Stimulated activated CD8-positive, alpha-beta memory T cell treated with anti-CD3 and anti-CD28 coated beads, Interleukin-2, amount 100 ng/mL, for 48 hours (primary cell): ENCODE measurements at places on chromosomes 6 and 20.
A peak's percentile ranks its signal among the peaks of the same experiment; 100 is the strongest.

GRCh38 chr20:23565503-23566045 is 2.7 kb downstream of the CST9L start:
- no peak for DNase-seq

GRCh38 chr6:131765081-131765803 is 42.6 kb upstream of the ENPP1 start:
- no peak for DNase-seq

GRCh38 chr20:51318058-51318949 is 224.2 kb downstream of the NFATC2 start:
- peak; percentile 54 for DNase-seq

DNA sequence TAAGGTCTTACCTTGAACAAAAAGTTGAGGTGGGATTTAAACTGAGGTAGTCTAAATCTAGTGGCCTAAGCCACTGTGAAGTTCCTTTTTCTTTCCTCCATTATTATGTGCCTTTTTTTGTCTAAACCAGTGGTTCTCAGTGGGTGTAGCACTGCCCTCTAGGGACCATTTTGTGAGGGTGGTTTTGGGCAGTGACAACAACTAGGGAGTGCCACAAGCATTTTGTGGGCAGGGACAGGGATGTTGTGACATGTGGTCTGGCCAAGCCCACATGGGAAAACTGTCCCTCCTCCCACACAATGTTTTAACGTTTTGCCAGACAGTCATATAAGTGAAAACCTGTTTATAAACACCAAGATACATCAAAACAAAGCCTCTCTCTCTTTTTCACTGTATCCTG is 899.4 kb upstream of the FLRT3 start:
- DNase-seq: no peak

DNA sequence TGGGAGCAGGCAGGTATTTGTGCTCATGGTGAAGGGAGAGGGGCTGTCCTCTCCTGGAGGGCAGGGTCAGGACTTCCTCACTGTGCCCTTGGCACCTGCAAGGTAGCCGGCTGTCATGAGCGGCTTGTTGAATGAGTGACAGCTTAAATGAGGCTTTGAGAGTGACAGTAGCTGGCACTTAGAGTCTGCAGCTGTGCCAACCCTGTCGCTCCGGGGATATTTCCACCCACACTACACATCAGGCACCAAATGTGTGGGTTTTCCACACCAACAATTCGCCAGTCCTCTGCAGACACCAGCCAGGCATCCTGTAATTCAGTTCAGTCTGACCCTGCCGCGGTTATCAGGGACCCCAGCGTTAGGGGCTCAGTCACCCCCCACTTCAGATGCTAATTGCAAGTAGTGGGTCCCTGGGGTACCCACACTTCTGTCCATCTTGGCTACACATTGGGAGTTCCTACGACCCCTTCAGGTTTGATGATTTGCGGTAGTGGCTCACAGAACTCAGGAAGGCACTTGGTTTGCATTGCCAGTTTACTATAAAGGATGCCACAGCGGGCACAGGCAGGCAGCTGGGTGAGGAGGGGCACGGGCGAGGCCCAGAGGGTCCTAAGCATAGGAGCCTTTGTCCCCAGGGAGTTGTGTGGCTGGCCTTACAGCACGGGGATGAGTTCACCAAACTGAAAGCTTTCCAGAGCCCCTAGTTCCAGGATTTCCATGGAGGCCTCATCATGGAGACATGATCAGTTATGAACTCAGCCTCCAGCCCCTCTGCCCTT is 9.1 kb downstream of the MTG2 start:
- no peak for DNase-seq

DNA sequence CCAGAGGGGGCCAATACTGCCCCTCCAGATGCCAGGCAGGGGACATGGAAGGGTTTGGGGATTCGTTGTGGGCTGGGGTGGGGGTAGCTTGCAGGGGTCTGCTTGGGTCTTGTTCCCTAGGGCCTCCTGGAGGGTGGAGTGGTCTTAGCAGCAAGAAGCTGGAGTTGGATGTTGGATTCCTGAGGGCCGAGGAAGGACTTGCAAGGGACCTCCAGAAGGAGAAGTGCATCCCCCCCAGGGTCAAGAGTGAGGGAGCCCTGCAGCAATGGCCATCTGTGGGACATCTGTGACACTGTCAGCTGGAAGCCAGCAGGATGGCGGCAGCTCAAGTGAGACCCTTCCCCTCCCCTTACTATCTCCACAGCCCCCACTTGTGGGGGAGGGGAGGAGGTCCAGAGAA is 25.4 kb upstream of the CCN5 start:
- no peak for DNase-seq

- DNase-seq: no peak
These were observed 32.9 kb upstream of the LGSN start for GRCh38 chr6:63352544-63353285.

GRCh38 chr6:98833307-98834059 is 891 bp upstream of the POU3F2 start:
- no peak for DNase-seq

GRCh38 chr6:82172594-82172993 is 75.0 kb downstream of the IBTK start:
- no peak for DNase-seq

DNA sequence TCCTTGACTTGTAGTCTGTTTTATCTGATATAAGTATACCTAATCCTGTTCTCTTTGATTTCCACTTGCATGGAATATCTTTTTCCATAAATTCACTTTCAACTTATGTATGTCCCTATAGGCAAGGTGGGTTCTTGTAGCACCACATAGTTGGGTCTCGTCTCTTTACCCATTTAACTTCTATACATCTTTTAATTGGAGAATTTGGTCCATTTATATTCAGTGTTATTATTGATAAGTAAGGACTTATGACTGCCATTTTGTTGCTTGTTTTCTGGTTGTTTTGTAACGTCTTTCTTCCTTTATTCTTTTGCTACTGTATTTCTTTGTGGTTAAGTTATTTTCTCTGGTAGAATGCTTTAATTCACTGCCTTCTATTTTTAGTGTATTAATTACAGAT is 14.5 kb upstream of the ZNF311 start:
- no peak for DNase-seq

GRCh38 chr6:10331334-10331968 is 83.4 kb downstream of the TFAP2A start:
- no peak for DNase-seq

DNA sequence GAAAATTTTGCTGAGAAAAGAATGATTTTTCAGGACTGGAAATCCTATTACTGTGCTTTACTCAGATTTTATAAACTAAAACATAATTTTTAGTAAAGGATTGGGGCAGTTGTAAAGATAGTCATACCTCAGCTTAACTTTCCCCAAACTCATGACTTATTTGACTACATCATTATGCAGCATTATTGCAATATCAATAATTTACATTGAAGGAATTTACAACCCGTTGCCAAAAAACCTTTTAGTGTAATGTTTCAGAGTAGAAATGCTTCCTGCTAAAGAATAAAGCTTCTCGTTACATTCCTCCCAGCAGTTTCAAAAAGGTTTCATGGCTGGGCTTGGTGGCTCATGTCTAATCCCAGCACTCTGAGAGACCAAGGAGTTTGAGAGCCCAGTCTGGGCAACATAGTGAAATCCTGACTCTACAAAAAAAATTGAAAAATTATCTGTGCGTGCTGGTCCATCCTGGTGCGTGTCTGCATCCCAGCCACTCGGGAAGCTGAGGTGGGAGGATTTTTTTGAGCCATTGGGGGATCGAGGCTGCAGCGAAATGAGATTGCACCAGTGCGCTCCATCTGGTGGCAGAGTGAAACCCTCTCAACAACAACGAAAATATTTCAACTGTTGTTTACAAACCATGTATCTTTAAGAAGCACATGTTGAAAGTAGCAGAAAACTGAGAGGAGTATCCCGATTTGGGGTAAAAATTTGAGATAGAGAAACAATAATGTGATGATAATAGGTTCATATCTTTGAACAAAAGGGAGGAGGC is 4.4 kb downstream of the AMD1 start:
- DNase-seq: no peak

GRCh38 chr6:134741200-134741536 is 208.7 kb downstream of the ALDH8A1 start:
- DNase-seq: no peak

DNA sequence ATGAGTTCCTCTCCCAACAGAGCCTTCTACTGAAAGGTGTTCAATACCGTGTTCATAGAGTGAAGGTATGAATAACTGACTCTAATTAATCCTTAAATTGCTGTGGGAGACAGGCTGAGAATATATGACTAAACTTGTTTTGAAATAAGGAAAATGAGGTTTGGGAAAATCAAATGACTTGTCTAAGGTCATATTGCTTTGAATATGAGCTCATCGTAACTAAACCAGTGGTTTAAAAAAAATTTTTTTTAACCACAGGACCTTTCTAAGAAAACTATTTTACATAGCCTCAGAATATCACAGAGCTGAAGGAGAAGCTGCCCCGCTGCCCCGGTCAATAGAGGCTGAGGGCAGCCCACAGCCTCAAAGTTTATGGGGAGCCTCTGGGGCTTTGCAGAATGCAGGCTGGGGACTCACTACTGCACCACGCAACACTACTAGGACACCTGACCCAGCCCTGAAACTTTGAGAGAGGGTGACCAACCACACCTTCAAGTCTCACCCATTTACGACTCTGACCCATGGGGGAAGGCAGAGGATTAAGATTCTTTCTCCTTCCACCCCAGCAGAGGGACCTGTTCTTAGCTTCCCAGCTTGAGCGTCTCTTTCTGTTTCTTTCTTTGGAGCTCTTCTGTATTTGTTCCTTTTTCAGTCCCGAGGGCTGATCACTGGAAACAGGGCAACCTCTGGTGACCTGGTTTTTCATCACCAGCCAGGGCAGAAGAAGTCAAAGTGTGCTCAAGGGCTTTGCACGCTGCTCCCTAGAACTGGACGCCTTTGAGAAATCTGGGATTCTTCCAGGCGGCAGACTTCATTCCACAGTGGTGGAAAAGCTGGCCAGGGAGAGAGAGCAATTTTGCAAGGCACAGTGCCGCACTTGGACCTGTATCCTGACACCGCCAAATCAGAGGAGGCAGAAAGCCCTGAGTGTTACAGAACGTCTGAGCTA is 220.2 kb downstream of the ATXN1 start:
- DNase-seq: no peak

DNA sequence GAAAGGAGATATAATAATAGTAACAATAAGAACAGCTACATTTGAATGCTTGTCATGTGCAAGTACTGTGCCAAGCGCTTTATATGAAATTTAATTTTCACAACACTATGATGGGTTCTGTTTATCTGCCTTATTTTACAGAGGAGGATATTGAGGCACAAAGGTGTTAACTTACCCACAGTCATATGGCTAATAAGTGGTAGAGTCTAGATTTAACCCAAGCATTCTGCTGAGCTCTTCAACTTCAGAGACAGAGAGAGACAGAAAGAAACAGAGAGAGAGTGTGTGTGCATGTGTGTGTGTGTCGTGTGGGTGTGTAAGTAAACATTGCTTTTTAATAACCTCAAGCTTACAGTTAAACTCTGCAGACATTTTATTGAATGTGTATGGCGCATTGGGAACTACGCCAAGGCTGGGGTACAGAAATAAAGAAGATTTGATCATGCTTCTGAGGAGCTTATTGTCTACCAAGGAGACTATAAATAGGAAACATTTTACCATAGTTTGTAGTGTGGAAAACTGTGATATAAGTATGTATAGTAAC is 12.9 kb downstream of the TBPL1 start:
- no peak for DNase-seq

DNA sequence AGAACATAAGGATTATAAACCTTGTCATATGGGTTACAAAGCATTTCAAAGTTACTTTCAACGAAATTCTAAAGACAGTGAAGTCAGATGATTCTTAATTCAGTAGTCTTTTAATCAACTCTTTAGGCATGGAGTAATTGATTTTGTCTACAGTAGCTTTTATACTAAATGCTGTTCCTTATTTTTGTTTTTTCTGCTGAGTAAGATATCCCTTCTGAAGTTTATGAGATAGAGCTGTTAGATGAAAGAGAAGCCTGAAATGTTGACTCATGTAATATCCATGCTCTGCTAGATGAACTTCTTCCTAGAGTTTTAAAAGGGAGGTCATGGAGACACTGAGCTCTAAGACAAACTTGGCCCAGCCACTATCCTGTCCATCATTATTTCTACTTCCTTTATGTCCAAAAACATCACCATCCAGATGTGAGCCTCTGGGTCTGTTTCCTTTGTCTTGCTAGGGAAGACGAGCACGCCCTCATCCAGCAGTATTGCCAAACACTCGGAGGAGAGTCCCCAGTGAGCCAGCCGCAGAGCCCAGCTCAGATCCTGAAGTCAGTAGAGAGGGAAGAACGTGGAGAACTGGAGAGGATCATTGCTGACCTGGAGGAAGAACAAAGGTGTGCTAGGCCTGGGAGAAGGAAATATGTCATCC is 550.3 kb downstream of the UTRN start:
- no peak for DNase-seq

DNA sequence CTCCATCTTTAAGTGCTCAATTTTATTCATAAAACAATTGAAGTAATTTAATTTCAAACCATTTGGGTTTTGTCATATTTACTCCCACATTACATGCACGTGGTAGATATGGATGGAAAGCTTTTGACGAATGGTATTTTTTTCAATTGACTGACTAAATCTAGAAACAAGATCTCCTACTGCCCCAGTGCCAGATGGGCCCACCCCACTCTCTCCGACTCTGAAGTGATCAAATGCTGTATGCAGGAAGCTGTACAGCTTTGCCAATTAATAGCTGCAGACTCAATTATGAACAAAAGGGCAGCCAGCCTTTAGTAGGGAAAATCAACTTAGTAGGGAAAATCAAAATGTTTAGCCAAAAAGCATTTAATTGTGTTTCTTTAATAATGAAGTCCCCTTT is 46.2 kb downstream of the PACRG start:
- DNase-seq: no peak

DNA sequence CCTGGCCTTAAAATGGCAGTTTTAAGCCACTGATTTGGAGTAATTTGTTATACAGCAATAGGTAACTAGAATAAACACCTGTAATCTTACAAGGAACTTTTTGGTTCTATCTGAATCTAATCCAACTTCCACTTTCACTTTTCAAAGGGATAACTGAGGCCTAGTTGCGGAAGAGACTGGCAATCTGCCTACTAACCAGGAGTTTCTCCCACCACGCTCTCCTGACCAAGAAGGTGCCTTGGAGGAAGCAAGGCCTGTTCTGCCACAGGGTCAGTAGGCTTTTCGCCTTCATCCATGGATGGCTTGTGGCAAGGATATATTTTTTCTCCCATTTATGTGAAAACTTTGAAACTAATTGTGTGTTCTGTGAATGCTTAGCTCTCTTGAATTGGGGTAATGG is 12.9 kb upstream of the MYBL2 start:
- DNase-seq: no peak

GRCh38 chr6:16273256-16273655 is 34.9 kb downstream of the GMPR start:
- no peak for DNase-seq

GRCh38 chr6:53189554-53189953 is 40.9 kb upstream of the GCM1 start:
- no peak for DNase-seq
